Neuronal stem cell (in vitro differentiated cells): ENCODE measurements at places on chromosomes 16 and 17.

DNA sequence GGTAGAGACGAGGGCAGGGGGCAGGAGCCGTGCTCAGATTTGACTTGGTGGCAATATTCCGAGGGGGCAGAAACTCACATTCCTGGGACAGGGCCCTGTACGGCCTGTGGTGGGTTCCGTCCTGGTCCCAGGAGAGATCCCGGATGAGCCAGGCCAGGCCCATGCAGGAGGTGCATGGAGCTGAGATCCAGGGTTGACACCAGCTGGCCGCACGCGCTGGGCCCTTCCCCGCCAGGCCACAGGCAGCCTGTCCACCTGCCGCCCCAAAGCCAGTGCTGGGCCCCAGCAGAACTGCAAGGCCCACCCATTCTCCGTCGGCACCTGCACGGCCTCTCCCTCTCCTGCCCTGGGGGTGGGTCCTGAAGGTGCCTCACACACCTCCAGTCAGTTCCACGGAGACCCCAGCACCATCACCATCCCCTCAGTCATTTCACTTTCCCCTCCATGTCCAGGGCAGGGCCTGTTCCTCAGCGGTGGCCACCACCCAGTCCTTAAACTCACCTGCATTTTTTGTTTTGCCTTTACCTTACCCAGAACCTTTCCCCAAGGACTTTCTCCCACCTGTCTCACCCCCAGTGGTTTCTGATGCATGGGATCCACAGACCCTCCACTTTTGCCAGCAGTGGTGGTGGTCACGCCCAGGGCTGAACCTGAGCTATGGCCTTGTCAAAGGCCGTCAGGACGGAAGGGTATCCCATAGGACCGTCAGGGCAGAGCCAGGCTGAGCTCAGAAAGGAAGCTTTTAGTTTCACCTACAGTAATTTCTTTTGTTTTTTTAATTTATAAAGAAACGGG is 25.1 kb upstream of the CDH15 start:
- no peak for DNase-seq

DNA sequence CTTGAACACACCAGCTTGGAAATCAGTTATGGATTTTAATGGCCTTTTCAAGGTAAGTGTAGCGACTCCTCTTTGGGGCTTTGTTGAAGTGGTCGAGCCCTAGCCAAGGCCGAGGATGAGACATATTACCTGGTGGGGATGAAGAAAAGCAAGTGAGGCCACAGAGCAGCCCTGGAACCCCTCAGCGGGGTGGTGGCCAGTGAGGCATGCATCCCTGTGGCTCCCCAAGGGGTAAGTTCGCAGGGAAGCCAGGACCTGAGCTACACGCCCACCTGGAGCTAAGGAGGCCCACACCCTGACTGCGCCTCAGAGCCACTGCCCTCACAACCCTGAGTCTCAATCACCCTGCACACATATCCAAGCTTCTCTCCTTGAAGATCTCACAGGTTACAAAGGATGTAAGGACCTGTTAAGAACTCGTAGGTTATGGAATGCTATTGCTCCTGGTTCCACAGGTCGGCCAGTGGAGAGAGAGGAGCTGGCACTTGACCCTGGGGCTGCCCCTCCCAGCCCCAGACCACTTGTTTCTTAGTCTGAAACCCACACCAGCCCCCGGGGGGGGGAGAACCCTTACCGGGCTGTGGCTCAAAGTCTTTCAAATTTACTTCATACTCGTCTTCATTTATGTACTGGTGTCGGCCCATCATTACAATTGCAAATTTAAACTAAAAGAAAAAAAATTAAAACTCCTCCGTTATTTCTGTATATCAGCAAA is 12.0 kb downstream of the LITAFD start:
- no peak for DNase-seq

DNA sequence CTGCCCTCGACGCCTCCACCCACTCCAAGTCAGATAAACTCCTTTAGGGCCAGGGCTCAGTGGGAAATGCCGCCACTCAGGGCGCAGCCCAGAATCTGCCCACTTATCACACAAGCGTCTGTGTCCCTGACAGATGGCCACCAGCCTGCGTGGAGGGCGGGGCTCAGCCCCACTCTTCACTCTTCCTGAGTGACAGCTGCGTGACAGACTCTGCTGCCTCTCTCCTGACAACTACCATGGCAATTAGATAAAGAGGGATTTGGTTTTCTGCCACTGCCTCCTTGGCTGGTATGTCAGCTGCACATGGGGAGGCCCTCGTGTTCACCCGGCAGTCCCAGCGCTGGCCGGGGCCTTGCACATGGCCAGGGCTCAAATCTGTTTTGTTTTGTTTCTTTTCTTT is 96.2 kb downstream of the RTN4RL1 start:
- no peak for DNase-seq

- peak; percentile 67 for DNase-seq
Observed at GRCh38 chr17:7560172-7561027, 1.3 kb upstream of the SENP3 start.

- no peak for DNase-seq
Observed at GRCh38 chr16:19588661-19589060, 33.2 kb downstream of the VPS35L start.

DNA sequence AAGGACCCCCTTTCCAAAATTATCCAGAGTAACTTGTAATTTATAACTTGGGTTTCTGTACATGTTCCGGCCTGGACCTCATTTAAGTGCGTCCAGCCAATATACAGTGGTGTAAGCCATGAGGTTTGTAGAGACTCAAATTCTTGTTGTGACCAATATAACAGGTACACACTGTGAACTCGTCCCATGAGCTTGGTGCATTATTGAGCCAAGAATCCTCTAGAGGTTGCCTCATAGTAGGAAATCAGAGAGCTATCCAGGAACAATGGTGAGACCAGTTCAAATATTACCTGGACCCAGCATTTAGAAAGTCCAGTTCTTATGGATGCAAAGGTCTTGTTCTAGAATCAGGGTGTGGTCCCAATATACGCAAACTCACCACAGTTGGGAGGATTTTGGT is 138.2 kb downstream of the NPIPB5 start:
- DNase-seq, result no peak

DNA sequence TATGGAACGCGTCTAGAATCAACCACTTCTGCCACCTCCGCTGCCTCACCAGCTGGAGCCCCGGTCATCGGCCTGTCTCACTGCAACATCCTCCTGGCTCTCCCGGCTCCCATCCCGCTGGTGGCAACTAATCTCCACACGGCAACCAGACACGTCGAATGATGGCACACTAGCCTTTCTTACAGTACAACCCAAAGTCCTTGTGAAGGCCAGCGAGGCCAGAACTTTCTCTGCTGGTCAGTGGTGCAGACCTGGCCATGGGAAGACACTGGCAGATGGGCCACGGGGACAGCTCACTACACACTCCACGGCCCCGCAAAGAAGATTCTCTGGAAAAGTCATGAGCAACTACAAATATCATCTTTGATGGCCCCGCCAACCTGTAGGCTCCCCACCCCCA is 117.6 kb downstream of the RMI2 start:
- no peak for DNase-seq

DNA sequence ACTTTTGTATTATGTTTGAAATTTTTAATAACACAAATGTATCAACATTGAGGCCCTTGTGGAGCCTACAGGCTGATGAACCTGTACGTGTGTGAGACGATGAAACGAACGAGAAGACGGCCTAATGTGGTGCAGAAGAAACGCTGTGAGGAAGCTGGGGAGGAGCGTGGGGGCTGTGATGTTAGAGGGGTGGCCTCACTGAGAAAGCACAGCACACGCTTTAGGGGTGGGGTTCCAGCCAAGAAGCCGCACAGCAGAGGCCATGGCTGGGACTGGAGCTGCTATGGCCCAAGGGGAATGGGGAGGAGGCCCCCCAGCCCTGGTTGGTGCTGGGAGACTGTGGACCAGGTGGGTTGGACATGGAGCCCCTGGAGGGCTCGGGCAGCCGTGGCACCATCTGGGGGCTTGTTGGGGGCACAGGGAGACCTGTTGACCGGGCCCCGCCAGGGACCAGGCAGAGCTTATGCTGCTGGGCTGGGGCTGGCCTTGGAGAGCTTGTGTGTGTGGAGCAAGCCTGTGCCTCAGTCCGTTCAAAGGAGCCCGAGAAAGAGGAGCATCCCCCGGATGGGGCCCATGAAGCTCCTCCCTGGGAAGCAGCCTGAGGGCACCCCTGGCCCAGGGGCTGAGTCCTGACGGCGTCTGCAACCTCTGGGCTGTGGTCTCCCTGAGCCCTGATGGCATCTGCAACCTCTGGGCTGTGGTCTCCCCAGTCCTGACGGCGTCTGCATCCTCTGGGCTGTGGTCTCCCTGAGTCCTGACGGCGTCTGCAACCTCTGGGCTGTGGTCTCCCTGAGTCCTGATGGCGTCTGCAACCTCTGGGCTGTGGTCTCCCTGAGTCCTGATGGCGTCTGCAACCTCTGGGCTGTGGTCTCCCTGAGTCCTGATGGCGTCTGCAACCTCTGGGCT is 44.7 kb downstream of the METRNL start:
- no peak for DNase-seq

DNA sequence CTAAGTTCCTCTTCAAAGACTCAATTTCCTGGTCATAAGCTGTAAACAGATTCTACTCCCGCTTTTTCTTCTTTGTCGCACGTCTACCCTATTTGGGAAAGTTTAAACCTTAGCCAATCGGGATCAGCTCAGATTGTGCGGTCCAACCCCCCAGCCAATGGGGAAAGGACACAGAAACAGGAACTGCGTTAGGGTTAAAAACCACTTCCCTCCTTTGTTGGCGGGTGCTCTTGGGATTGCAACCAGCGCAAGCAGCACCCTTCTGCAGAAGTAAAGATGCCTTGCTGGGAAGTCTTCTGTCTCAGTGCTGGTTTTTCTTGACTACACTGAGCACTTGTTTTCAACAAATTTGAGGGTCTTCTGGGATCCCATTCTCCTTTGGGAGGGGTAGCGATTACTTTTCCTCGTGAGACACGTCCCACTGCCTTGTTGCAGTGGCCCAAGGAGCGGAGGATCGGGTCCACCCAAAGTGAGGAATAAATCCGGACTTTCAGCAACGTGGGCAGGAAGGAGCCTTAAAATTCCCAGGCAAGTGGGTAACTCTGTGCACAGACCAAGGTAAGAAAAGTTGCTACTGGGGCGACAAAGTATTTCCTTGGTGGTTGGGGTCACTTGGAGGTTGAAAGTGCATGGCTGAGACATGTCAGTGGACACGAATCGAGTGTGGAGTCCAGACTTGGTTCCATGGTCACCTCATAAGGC is 1.0 kb upstream of the YPEL3 start:
- DNase-seq, result no peak

GRCh38 chr16:50739031-50739430 is 2.9 kb upstream of the CYLD start:
- no peak for DNase-seq

DNA sequence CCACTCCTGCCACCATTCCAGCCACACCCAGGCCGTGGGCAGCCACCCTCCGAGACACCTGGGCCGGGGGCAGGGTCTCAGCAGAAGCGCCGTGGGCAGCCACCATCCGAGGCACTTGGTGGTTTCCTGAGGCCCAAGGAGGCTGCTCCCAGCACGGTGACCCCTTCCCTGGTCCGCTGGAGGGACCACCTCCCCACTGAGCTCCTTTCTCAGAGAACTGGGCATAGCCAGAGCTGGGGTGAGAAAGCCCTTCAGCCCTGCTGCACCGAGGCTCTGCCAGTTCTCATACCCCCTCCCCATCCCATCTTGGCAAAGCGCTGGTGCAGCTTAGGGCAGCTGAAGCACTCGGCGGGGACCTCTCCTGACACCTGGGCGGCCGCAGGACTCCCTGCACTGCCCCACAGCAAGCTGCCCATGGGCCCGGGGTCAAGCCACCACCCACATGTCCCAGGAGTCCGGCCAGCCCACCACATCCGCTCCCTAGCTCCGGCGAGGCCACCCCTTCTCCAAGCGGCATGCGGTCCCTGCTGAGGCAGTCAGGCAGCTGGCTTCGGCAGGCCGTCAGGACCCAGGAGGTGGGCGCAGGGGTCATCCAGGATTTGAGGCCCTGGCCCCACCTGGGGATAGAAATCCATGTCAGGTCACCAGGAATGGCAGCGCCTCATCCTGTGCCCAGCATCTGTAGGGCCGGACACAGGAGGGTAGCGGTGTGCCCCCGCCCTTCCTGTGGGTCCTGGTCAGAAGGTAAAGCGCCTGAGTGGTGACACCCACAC is 1.3 kb upstream of the CYBA start:
- DNase-seq, result no peak

GRCh38 chr16:1771864-1772361 is 570 bp upstream of the NME3 start:
- DNase-seq, result peak; percentile 24

DNA sequence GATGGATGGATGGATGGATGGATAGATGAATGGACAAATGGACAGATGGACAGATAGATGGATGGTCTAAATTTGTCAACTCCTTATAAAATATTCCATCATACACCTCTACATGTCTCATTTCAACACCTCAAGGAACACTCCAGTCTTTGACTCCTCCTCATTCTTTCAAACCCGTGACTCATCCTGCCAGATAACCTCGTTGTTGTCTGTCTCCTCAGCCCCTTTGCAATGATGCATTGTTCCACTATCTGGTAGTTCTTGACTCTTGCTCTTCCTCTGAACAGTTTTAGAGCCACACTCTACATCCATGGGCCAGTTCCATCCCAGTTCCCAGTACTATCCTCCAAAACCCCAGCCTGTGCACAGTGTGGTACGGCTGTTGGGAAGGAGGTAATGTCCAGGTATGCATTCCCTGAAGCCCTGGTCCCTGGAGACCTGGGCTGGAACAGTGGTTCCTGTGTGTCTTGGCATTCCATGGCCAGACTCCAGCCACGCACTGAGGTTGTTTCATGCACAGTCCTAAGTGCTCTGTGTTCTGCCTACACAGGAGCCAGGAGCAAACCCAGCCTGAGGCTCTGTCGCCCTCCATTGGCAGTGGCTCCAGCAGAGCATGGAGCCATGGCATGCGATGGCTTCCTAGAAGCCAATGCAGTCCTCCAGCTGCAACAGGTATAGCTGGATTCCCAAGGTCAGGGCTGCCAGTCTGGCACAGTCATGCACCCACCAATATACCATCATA is 105.7 kb downstream of the C17orf67 start:
- DNase-seq, result no peak

DNA sequence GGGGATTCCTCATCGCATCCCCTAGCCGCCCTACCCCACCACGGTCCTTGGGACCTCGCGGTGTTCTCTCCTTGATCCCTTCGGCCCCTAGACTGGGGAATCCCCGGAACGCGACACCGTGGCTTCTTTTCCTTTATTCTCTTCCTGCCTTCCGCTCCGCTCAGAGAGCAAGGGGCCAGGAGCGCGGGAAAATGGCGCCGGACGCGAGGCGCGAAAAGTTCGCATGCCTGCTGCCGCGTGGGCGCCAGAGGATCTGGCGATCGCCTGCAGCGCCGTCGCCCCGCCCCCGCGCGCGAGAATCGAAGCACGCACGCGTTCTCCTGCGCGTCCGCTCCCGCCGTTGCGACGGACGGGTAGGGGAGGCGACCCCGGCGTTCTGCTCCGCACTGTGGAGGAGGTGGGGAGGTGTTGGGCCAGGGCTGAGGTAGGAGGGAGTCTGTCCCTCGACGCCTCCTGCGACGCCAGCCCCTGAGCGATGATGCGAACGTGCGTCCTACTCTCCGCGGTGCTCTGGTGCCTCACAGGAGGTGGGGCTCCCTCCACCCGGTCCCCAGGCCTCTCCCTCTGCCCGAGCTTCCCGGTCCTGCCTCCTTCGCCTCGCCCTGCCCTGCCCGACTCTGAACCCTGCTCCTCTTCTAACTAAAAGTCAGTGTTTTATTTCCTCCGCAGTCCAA is at the start of gene ZPBP2:
ZPBP2 (plus strand) TSS at position 323 of the 674 bp plus-strand sequence; CDS start at position 476, 153 bp downstream.
- no peak for DNase-seq
